ENCODE measurements at places on chromosomes 2 and 18. TPM values are rescaled to one million over a fixed set of nuclear protein-coding genes. Genes with fewer than 3 reads are reported as not detected.

XDH gene
- total RNA-seq: 2.5 TPM

IL36A gene
- not detected for total RNA-seq

STARD6 gene
- total RNA-seq: not detected

IL36B gene
- not detected for total RNA-seq

PJVK gene
- 4.7 TPM for total RNA-seq

STAT4 gene
- 0.41 TPM for total RNA-seq

DNA sequence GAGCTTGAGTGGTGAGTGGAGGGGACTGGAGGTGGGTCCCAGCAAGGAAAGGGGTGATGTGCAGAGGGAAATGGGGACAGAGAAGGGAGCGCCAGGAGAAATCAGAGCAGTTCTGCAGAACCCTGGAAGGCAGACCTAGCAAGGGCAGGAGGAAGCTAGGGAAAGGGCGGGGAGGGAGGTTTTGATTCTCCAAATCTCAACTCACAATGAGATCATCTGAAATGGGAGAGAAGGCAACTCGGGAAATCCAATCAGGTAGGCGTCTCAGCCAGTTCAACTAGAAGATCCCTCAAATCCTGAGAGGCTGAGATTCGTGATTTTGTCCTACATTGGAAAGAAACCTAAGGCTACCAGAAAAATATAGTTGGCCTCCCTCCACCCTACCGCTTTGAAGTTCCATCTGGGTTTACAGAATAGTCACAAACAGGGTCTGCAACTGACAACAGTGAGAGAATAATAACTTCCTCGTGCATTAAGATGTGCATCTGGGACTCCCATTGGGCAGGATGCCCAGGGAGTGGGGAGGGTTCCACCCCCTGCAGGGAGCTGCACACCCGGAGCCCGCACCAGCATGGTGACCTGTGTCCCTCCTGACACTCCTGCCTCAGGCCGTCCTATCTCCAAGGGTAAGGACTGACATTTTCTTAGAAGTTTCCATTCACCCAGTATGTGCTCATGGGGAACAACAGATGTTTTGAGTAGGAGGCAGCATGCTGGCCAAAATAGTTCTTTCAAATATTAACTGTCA is 113.3 kb upstream of the ODC1 start:
- no peak for DNase-seq

DNA sequence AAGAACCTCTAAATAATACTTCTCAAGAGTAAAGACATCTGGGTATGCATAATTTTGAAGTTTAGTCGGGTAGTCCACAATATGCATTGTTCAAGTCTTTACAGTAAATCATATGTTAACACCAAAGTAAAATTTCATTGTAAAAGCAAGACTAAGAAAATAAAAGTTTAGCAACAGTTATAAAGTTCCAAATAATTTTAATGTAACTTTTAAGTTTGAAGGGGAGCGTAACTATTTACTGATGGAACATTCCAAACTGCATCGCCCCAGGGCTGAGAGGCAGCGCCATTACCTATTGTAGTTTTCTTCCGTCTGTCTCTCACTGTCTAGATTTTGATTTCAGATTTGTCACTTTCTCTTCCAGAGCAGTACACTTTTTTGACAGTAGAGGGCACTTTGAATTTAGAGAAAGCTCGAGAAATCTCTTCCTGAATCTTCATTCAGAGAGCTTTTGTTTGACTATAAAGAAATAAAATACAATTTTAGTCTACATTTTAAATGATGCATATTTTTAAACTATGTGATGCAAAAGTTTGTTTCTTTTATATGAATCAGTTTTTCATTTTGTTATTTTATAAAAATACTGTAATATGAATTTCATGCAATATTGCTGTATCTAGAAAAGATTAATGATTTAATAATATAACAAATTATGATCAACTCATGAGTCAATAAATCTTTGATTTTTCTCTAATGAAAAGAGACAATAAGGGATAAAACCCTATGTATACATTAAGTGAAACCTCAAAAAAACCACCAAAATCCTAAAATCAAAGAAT is 389.8 kb downstream of the FIGN start:
- DNase-seq: peak; percentile 27

DNA sequence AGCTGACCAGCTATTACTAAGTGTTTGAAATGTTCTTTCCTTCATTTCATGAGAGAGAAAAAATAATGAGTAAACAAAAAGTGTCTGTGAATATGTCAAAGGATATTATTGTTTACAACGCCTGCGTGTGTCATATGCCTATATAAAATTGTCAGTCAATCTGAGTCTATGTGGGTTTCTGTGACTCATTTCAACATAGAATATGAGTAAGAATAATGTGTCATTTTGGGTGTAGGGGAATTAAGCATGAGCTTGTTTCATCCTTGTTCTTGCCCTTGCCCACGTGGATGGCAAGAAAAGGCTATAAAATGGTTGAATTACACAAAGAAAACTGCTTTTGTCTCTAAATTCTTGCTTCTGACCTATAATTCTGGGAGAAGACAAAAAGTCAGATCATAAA is 466.0 kb downstream of the PTH2R start:
- no peak for DNase-seq

- DNase-seq: no peak
Observed at GRCh38 chr2:10537522-10538199, 89.5 kb upstream of the ODC1 start.

DNA sequence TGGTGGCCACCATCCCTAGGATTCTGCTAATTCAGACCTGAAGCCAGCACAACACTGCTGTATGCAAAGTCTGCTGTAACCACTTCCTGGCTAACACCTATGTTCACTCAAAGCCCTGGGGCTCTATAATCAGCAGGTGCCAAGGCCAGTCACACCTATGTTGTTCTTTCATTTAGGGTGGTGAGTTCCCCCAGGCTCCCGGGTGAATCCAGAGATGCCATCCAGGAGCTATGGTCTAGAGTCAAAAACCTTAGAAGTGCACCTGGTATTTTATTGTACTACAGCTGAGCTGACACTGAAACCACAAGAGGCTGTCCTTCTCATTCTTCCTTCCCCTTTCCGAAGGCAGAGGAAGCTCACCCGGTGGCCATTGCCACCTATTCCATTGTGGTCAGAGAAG is 46.2 kb upstream of the CCDC141 start:
- DNase-seq: no peak

GRCh38 chr2:30775833-30776232 is 31.4 kb downstream of the CAPN13 start:
- no peak for DNase-seq

DNA sequence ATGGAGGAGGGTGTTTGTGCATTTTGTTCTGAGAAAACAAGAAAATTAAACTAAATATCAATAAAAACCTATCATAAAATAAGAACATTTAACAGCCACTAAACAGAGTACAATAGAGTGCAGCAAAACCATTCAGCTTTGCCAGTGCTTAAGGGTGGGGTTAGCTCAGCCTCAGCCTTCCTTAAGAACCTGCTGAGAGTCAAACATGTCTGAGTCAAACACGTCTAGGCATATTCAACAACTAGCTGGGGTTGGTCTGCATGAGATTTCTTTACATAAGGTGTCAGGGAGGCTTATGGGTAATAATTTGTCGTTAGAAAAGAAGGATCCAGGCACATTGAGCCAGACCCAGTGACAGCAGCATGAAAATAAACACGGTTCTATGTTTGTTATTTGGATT is 298.2 kb downstream of the SP3 start:
- no peak for DNase-seq
